Stimulated activated CD4-positive, alpha-beta T cell treated with anti-CD3 and anti-CD28 coated beads, Interleukin-4, amount 100 ng/mL, for 1 hour (primary cell): ENCODE measurements at places on chromosomes 2 and 18.

DNA sequence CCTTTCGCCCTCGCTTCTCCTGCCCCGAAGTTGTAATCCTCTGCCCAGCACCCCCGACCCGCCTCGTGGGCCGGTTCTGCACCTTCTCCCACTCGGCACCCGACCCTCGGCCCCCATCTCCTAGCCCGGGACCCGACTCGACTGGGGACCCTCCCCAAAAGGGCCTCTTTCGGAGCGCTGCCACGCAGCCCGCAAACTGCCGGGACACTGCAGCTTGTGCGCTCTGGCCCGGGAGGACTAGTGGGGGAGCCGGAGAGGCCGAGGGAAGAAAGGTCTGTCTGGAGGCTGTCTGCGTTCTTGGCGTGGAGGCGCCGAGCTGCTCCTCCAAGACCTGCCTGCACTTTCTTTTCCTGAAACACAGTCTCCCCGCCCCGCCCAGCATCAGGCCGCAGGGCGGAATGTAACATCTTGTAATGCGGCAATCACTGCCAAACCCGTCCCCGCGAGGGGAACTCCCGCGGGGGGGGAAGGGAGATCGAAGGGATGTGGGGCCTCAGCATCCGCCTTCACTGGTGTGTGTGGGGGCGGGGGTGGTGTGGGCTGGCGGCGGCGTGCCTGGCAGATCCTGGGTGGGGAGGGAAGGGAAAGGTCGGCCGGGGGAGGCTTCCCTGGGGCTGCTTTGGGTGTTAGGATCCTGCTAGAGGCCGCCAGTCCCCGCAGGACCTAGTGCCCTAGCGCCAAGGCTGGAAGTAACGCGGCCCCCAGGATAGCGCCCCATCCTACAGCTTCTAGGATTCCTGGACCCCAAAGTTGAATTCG, 7.4 kb downstream of the DLX2 start:
- peak; percentile 61 for DNase-seq

- no peak for DNase-seq
Observed at GRCh38 chr2:178418426-178418825, 32.5 kb downstream of the PRKRA start.

GRCh38 chr2:88016960-88017779, 823 bp upstream of the RNU2-63P start:
- DNase-seq = no peak

GRCh38 chr2:229273723-229274338, 2.7 kb upstream of the PID1 start:
- DNase-seq = no peak

GRCh38 chr2:174171686-174172445, 76.5 kb downstream of the OLA1 start:
- DNase-seq = no peak

GRCh38 chr2:62149708-62150107, 46.2 kb upstream of the B3GNT2 start:
- DNase-seq = no peak

DNA sequence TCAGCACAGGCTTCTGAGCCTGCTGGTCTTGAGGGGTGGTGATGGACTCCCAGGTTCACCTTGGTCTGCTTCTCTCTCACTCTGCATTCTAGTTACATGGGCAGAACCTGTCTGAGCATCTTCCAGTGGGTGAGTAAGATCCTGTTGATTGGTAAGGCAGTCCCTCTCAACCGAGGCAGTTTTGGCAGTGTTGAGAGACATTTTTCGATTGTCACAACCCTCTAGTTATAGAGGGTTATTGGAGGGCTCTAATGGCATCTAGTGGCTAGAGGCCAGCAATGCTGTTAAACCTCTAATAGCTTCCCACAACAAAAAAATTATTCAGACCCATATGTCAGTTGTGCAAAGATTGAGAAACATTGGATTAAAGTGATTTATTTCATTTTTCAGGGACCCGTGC, 9.3 kb upstream of the MGAT5 start:
- no peak for DNase-seq

DNA sequence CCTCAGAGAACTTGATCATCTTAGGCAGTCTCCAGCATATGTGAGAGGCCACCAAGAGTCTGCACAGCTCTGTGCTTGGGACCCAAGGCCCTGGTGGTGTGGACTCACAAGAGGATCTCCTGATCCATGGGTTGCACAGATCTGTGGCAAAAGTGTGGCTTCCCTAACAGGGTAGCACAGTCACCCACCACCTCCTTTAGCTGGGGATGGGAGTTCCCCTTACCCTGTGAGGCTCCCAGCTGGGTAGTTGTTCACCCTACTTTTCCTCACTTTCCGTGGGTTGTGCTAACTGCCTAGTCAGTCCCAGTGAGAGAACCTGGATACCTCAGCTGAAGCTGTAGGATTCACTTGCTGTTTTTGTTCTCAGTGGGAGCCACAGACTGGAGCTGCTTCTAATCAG, 123.7 kb downstream of the FTCDNL1 start:
- DNase-seq = no peak

GRCh38 chr2:54081574-54081973, 33.8 kb upstream of the ACYP2 start:
- peak; percentile 6 for DNase-seq

GRCh38 chr18:76441668-76442412, 53.2 kb downstream of the ZNF516 start:
- DNase-seq = no peak

DNA sequence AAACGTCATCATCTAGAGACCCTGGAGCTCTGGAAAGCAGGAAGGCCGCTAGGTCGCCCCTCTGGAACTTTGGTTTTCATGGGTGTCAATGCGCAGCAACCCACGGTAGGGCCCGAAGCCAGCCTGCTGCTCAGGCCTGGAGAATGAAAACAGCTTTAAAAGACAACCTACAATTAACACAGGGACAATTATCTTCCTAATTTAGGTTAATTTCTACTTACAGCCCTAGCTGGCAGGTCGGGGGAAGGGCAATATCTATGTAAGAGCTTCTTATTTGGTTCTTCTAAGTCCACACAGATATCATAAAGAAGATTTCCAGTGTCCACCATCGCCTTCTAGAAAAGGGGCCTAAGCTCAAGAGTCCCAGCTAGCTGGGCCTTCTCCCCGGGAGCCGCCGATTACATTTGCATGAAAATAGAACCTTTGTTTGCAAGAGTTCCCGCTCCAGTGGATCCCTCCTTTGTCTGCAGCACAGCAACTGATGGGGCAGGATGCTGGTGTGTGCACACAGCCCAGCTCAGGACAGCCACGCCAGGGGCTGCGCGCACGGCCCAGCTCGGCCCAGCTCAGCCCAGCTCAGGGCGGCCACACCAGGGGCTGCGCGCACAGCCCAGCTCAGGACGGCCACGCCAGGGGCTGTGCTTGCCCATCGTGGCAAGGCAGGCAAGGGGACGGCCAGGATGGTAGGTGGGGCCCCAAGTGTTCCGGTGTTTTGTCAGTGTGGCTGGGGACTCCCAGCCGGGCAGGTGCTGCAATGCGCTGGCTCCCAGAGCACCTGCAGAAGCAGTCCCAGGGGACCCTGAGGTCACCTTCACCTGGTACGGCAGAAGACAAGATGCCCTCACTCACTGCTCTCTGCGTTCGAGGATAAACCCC, 109.1 kb downstream of the HDAC4 start:
- DNase-seq = no peak

- no peak for DNase-seq
Observed at GRCh38 chr2:241808721-241809382, at the start of gene NEU4. Gene NEU4 (plus strand): TSS chr2:241809193. CDS start chr2:241814485, 5,292 bp downstream.

GRCh38 chr2:134570676-134571075, 148.1 kb downstream of the TMEM163 start:
- no peak for DNase-seq

DNA sequence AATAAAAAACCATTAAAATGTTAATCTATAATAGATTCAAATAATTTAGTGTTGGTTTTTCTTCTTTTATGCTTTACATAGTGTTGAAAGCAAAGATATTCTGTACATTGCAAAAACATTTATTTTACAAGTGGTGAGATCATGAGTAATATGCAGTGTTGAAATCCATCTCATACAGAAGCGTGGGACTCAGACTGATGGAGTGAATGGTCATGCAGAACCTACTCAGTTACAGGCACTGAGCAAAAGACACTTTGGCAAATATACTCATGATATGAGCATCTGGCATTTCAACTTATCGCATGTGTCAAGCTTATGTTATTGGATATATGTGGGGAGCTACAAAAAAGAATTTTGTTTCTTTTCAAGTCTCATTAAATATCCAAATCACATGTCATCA, 620.2 kb upstream of the NETO1 start:
- DNase-seq = no peak

DNA sequence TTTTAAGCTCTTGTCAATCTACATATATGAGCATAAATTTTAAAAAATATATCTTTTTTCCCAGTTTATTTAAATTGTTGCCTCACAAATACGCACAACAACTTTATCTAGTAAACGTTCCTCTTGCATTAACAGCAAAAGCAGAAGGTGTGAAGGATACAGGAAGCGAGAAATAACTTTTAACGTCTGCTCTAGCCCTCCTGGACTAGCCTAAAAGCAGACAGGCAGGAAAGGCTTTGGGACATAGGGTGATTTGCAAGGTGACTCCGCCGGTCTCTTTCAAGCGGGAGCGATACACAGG, 434 bp upstream of the DUSP19 start:
- no peak for DNase-seq

- no peak for DNase-seq
Observed at GRCh38 chr18:24934258-24934932, 417.6 kb downstream of the ZNF521 start.

- no peak for DNase-seq
Observed at GRCh38 chr2:30321466-30321865, 90.1 kb downstream of the LBH start.

DNA sequence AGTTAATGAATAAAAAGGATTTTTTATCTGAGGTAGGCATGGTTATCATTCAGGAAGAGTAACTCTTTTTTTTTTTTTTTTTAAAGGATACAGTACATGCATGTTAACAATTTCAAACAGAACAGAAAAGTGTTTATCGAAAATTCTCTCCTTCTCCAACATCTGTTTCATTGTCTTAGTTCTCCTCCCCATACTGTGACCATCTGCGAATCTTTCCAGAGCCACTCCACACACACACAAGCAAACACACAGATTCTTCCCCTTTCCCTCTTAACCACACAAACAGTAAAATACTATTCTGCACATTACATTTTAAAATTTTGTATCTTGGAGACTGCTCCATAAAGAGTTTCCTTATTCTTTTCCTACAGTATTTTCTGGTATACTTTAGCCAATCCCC, 38.0 kb downstream of the NPC1 start:
- no peak for DNase-seq

DNA sequence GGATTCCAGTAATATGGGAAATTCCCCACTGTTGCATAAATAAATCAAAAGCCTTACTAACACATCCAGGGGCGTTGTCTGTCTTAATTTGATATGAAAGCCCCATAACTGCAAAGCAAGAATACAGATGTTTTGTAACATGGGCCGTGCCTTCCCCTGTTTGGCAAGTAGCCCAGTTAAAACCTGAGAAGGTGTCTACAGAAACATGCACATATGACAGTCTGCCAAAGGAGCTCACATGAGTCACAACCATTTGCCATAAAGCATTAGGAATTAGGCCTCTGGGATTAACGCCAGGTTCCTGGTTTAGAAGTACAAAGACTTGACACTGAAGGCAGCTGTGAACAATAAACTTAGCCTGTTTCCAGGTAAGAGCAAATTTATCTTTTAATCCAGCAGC, 43.1 kb upstream of the LONRF2 start:
- DNase-seq = no peak

- no peak for DNase-seq
Observed at GRCh38 chr18:3069671-3070433, 56.9 kb upstream of the LPIN2 start.

DNA sequence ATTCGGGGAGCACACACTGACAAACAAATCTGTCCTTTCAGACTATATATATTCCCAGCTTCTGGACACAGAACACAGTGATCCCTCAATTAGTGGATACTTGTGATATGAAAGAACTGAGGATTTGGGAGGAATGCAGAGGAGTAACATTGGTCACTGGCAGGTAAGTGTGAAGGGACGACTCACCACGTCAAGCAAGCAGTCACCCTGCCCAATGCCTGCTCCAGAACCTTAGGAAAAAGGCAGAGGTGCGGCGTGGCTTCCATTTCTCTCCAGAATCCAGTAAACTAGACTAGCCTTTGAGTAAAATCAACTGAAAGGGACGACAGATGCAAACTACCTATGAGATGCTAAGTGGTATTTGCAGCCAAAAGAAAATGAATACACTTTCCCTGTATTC, 1.1 kb downstream of the CCDC93 start:
- DNase-seq = no peak

- no peak for DNase-seq
Observed at GRCh38 chr2:223835701-223836532, 1.5 kb downstream of the AP1S3 start.

DNA sequence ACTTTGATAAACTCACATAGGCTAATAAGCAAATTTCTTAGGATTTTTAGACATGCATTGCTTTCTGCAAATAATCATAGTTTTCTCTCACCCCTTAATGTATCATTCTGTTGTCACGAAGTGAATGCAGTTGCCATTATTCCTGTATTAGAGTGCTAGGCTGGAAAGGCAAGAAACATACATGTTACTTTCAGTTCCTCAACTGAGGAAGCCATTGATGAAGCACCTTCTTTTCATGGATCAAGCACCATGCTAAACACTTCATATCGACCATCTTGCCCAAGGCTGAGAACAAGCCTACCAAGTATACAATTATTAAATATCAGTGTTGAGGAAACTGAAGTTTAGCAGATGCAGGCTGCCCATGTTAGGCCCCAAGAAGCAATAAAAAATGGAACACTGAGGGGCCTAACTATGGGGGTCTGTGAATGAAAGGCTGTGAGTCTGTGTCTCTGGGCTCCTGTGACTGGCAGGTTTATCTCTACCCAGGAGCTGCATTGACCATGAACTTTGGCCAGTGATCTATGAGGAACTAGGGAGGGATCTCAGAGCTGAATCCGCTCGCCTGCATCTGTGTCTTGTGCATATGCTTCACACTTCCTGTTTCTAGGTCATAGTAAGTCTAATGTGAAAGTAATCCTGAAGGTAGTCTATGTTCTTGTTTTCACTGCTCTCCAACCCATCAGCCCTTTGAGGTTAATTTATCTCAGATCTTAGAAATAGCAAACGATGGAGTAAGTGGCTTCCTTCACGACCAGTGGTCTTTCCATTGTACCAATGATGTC, 16.0 kb upstream of the TSPYL6 start:
- DNase-seq = no peak

- DNase-seq = peak; percentile 48
Observed at GRCh38 chr2:7430869-7431641, 513.8 kb downstream of the RNF144A start.

GRCh38 chr2:83112858-83113257, 1346.2 kb downstream of the SUCLG1 start:
- no peak for DNase-seq
